Thymus (tissue), 14 donors: ENCODE measurements at places on chromosomes 2 and 18.

DNA sequence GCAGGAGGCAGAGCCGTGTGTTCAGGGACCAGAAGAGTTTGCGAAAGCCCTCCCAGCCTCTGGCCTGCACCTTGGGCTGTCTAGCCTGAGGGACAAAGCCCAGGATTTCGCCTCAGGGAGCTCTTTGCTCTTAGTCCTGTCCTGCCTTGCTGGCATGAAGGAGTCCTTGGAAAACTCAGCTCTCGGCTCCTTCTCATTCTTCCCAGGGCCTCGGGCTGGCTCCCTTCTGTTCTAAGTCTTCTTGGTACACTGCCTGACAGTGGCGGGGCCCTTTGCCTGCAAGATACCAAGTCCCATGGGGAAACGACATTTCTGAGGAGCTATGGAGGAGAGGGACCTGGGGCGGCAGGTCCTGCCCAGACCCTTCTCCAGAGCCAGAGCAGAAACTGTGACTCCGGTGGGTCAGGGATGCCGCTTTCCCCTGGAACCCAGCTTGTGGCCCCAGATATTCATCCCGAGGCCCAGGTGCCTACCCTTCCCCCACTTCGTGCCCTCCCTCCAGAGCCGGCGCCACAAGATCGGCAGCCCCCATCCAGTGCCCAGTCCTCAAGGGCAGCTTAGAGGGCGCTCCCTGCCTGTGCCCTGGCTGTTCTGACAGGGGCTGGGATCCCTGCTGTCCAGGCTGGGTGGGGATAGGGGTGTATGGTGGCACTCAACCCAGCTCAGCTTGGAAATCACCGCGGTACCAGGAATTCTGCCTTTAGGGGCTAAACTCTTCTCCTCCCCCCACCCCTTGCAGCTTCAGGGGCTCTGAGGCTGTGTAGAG, 5.5 kb upstream of the CYP26B1 start:
- DNase-seq: no peak

DNA sequence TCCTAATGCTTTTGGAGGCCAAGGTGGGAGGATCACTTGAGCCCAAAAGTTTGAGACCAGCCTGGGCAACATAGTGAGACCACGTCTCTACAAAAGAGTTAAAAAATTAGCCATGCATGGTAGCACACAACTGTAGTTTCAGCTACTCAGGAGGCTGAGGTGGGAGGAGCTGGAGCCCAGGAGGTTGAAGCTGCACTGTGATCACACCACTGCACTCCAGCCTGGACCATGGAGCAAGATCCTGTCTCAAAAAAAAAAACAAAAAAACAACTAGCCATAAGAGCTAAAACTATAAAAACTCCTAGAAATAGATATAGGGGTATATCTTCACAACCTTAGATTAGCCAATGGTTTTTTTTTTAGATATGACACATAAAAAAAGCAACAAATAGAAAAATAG, 16.9 kb upstream of the COL6A3 start:
- no peak for DNase-seq

DNA sequence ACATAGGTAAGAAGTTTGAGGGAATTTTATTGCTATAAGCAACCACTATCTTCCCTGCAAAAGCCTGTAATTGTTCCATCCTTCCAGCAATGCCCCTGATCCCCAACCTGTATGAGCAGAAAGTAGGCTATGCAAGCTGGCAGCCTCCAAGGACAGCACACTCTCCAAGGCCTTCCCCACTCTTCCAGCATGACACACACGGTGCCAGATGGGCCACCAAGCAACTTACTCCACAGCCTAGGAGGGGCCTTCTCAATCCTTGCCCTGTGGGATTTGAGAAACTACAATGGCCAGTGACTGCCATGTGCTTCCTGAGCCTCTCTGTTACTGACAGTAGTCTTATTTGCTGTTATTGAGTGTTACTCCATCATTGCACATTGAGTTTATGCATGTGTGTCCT, 137.5 kb downstream of the ACTR3 start:
- no peak for DNase-seq

- DNase-seq: no peak
Measured at GRCh38 chr2:96514521-96514920, 9.4 kb upstream of the NEURL3 start.

DNA sequence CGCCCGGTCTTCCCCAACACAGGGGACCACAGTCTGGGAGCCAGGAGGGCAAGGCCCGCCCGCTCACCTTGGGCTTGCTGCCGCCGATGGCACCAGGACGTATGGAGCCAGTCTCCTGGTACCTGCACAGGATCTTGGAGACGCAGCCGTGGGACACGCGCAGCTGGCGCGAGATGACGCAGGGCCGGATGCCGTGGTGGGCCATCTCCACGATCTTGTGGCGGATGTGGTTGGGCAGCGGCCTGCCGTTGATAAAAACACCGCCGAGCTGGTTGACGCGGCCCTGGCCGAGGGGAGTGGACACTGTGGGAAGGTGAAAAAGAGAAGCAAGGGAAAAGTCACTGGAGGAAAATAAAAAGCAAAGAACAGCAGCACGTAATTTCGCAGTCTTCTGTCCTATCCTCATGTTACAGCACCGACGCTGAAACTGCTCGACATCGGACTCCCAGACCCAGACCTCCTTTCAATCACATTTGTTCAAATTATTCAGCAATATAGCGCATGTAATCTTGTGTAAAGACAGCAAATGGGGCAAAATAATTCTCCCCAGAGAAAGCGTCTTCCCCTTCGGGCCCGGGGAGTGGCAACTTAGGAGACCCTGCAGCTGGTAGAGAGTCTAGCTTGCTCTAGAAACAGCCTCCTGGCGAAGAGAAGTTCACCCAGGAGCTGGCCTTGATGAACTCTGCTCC, 1.7 kb downstream of the PAX3 start:
- DNase-seq: no peak

GRCh38 chr2:240955306-240956170, 42.9 kb upstream of the SNED1 start:
- DNase-seq: no peak

DNA sequence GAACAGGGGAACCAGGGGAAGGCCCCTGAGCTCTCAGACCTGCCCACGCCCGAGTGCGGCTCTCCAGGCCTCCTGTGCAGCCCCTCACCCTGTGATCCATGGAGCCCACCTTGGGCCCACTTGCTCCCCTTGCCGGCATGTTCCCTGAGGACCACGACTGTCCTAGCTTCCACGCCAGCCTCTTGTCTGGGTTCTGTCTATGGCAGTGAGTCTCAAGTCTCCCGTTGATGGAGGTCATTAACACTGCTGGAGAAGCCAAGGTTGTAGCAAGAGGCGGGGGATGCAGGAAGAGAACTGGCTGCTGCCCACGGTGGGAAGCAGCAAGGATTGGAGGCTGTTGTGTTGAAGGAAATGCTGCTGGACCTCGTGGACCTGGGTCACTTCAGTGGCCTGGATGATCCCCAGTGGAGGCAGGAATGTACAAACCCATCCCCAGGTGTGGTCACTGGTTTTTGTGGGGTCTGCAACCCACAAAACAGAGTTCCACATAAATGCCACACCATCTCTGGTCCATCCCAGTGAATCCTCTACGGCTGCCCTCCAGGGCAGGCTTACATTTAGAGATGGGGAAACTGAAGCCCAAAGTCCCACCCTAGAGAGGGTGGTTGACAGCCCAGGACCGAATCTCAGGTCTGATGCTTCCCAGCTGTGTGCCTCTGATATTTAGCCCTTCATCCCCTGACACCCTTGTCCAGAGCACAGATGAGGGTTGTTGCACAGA, 150.3 kb downstream of the NDUFA10 start:
- DNase-seq: no peak

- DNase-seq: no peak
Measured at GRCh38 chr2:127053731-127054603, 53.0 kb downstream of the BIN1 start.

DNA sequence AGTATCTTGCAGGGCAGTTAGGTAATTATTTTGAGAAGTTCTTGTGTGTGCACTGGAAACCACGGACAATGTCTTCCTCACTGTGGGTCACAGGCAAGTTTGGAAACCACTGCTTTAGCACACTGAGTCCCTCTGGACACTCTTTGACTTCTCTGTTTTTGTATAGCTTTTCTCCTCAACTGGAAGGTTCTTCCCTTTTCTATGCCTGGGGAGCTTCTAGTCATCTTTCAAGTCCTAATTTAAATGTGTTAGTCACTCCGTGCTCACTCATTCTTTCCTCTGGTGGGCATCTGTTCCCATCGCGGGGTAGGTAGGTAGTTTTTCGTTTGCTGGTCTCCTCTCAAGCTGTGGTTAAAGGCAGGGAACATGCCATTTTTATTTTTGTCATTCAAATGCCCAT, 32.1 kb downstream of the E2F6 start:
- DNase-seq: no peak

- no peak for DNase-seq
Measured at GRCh38 chr2:200340508-200341224, 34.2 kb downstream of the SPATS2L start.

DNA sequence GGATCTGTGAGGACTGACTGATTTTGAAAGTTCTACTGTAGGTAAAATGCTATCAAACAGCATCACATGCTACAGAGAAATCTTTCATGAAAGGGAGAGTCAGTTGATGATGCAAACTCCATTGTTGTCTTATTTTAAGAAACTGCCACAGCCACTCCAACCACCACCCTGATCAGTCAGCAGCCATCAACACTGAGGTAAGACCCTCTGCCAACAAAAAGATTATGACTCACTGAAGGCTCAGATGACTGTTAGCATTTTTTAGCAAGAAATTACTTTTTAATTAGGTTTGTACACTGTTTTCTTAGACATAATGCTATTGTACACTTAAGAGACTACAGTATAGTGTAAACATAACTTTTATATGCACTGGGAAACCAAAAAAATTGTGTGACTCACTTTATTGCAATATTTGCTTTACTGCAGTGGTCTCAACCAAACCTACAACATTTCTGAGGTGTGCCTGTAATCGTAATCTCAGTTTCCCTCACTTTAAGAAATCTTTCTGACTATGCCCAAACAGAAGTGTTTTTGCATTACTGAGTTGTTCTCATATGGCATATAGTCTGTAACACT, 42.8 kb downstream of the METTL8 start:
- DNase-seq: no peak

DNA sequence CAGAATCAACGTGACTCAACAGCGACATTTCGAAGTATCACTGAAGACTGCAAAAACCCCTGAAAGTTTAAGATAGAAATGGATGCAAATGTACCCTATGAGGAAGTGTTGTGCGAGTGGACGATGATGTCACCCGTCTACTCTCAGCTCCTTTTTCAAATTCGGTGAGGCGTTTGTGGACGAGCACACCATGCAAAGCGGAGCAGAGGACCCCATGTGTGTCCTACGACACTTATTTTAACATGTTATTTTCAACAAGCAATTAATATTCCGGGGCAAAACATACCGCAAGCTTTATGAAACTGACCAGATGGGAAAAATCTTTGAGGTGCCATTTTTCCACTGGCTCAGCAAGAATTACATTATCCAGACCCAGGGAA, 2.0 kb downstream of the PXDN start:
- no peak for DNase-seq
